ENCODE measurements at places on chromosomes 7 and 10.

GRCh38 chr7:123622660-123623386 is 21.2 kb downstream of the ASB15 start:
- DNase-seq = no peak

DNA sequence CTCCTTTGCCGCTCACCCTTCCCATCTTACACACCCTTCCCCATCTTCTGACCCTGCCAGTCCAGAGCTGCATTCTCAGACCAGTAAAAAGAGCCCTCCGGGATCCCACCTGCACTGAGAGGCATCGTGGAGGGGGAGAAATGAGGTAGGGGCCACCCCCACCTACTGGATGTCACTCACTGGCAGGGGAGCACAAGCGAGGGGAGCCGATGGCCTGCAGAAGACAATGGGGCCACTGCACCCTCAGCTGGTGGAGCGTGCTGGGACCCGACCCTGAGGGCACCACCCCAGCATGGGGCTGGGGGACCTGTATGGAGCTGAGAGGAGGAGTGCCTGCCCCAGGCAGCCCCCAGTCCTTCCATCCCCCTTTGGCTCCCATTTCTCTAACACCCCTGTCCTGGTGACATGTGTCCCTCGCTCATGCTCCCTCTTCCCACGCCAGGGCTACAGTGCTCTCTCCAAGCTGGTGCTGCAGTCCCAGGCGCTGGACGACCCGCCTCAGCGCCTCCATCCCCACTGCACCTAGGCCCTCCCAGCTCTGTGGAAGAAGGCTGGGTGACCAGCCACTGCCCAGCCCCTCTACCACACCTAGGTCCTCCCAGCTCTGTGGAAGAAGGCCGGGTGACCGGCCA is 49.8 kb downstream of the RASGEF1A start:
- no peak for DNase-seq

GRCh38 chr7:149624006-149624405 is 126.4 kb upstream of the ZNF746 start:
- peak; percentile 26 for DNase-seq

GRCh38 chr10:30877111-30877510 is 154.6 kb downstream of the ZNF438 start:
- no peak for DNase-seq

DNA sequence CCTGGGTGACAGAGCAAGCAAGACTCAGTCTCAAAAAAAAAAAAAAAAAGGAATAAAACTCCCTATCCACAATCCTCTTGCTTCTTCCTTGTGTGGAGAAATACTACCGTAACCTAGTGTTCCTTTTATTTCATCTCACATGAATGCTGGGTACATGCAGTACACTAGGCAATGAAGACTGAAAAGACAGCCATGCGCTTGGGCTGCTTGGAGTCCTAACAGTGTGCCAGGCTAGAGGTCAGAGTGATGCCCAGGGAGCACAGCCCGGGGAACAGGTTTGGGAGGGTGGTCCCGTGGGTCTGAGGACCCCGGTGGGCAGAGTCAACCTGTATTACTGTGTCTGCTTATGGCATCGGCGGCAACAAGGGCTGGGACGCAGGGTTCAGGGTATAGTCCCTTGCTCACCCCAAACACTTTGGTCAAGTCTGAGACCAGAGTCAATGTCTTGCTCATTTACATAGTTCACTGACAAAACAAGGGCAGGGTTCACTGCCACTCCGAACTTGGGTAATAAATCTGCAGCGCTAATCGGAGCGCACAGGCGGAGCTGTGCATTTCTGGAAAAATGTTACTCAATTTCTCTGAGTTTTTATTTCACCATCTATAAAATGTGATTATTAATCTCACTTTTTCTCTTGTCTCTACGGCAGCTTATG is 118.0 kb downstream of the CLEC2L start:
- DNase-seq = no peak
